ENCODE measurements at places on chromosomes 1 and 21. TPM values are rescaled to one million over a fixed set of nuclear protein-coding genes. Genes with fewer than 3 reads are reported as not detected.

GRCh38 chr1:209218113-209218512, 365.4 kb upstream of the CAMK1G start:
- DNase-seq: no peak

SLC35F3 gene
- total RNA-seq: 7.3 TPM

ST6GALNAC5 gene
- 6.7 TPM for total RNA-seq

DNA sequence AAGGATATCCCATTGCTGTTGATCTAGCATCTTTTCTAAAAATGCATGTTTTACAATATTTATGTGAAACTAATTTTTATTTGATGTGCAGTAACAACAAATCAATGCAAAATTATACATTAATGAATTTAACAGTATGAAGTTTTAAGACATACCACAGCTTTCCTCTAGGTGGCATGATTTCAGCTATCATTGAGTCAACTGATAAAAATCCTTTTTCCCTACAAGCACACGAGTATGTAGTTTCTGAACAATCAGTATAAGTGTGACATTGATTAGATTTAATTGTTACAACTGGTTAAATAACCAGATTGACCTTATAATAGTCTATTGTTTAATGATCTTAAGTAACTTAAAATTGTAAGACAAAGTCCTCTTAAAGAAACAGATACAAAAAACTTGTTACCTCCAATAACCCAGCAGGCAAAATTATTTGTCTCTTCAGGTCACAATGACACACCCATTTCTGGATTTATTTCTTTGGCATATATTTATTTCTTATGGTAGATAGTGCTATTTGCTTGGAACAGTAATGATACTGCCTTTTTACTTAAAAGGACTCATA, 5.8 kb upstream of the TGFB2 start:
- no peak for DNase-seq

CR1L gene
- total RNA-seq: not detected

GRCh38 chr1:9294405-9294773, 1.7 kb downstream of the SPSB1 start:
- peak; percentile 93 for DNase-seq

GRCh38 chr1:33344896-33345560, 24.1 kb upstream of the A3GALT2 start:
- DNase-seq: no peak

S100A14 gene
- total RNA-seq: not detected

DNA sequence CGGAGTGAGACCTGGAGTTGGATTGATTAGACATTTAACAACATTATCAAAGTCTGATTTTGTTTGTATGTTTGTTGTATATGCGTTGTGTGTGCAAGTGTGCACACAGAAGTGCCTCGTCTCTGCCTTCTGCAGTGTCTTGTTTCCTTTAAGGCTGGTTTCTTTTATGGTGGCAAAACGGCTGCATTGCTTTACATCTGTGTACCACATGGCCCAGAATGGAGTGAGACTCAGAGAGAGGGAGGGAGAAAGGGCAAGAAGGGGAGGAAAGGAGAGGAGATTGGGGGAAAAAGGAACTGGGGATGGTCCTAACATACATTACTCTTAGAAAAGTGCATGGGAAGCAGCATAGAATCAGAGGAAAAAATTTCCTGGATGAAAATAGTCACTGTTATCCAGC, 99.7 kb upstream of the WLS start:
- DNase-seq: no peak

DNA sequence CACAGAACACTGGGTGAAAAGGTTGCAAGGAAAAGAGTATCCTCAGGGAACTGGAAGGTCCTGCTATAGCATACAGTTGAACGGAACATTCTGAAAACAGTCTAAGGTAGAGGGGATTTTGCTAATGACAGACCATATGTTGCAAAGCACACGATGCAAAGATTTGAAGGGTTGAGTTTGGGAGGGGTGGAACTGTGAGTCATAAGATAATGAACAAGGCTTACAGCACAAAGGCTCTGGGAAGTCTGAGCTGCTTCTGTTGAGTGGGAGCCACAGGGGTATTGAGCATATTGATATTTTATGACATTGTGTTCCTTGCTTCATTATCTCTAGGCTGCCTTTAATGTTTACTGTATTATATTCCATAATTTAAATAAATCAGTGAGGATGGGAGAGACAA, 104.9 kb downstream of the PLPPR4 start:
- no peak for DNase-seq

- DNase-seq: no peak
Observed at GRCh38 chr1:230745071-230745470, 2.1 kb upstream of the CAPN9 start.

GRCh38 chr1:168291222-168291837, 10.7 kb downstream of the TBX19 start:
- DNase-seq: no peak

LENEP gene
- 0.64 TPM for total RNA-seq

BCL10 gene
- 18.4 TPM for total RNA-seq

DNA sequence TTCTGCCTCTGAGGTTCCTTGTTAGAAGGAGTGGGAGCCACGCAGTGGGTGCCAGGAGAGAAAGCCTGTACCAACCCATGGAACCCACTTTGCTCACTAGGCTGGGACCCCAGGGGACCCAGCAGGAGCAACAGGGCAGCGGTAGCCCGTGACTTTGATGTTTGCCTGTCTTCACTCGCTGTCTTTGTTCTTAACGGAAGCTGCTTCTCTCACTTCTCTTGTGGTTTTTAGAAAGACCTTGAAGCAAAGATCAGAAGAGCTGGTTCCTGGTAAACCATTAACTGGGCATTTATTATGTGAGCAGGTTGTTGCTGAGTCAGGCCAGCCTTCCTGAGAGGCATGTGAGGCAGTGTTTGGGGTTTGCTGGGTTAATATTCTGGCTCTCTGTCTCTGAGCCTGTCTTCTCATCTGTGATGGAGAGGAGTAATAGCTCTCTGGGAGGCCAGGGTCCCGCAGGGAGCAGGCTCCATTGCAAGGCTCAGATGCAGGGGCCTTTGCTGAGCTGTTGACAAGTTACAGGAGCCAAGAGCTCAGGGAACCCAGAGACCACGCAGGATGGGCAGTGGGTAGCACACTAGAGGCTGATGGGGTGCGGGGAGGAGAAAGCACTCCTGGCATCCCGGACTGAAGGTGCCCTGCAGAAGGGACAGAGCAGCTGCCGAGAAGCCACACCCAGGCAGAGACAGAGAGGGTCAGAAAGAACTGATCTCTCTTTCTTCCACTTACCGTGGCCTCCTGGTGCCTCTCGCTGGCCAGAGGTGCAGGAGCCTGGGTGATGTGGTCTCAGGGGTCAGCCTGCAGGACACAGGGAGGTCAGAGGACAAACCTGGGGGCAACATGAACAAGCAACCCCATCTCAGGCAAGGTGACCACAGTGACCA, 367.5 kb upstream of the C1orf174 start:
- no peak for DNase-seq

- no peak for DNase-seq
Observed at GRCh38 chr1:95325349-95325748, 91.3 kb downstream of the RWDD3 start.

DNA sequence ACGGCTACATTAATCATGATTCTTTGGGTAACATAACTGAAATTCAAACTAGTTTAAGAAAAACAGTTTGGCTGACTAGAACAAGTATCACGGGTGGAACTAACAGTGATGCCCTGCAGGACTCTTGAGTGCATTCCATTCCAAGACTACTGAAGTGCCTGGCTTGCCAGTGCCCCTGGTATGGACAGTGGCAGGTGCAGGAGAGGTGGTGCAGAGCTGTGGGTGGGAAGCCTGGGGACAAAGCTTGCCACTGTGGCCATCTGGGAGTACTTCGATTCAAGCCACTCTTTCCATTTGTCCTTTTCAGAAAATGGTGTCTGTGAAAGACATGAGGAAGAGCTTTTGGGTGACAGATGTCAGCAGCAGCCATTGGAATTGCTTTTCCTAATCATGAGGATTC, 166.5 kb downstream of the RRAGC start:
- DNase-seq: no peak

GRCh38 chr1:110286564-110286963, 52.6 kb upstream of the RBM15 start:
- DNase-seq: no peak

DNA sequence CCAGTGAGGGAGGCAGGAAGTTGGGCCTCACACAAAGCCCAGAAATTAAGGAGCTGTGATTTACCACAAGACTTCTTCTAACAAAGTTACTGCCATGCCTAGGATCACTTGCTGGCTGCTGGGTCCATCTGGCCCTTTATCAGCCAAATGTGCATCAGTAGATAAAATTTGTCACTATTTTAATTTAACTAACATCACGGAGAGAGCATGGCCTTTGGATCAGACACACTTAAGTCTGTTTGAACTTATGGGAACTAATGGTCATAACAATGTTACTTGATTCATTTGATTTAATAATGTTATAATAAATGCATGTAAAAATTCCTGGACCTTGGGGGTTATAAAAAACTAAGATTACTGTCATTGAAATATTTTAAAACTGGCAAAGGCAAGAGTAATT, 67.2 kb upstream of the CCDC190 start:
- no peak for DNase-seq

GRCh38 chr1:94983171-94983739, 56.3 kb upstream of the CNN3 start:
- peak; percentile 66 for DNase-seq

DNA sequence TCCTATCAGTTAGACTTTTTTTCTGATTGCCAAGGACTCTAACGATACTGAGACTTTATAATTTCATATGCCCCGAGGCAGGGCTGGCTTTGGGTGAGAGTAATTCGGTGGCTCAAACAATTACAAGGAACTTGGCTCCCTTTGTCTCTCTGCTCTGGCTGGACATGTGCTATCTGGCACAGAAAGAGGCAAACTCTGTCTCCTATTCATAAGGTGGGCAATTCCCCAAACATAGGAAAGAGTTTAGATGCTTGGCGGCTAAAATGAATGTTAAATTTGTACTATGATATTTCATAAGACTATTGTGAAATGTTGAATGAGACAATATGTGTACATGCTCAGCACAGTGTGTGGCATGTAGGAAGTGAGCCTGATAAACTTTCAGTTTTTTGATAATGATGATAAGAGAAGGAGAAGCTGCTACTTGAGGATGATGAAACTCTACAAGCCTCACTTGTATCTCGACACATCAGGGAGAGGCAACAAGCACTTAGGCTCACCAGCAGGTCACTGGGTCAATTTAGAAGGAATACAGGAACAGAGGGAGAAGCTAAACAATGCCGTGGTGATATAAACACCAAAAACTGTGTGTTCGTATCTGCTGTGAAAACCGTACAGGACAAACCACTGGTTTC, 12.6 kb upstream of the NTPCR start:
- no peak for DNase-seq

PGLYRP3 gene
- total RNA-seq: not detected

DNA sequence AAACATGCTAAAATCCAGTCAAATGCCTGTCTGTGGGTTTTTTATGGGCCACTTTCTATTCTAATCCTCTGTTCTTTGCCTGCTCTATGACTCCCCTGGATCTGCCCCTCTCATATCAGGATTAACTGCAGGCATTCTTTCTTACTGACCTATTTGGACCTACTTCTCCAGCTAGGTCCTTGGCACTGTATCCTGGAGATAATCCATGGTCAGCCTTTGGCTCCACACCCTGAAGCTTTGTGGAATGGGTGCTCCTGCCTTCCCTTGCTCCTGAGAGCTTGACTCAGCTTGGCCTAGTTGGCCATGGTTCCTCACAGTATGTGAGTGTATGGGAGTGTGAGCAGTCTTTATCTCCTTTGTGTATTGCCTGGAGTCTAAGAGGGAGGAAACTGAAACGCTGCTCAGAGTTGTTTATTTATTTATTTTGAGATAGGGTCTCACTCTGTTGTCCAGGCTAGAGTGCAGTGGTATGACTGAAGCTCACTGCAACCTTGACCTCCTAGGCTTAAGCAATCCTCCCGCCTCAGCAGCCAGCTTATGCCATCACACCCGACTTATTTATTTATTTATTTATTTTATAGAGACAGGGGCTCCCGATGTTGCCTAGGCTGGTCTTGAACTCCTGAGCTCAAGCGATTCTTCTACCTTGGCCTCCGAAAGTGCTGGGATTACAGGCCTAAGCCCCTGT, 28.7 kb upstream of the CDC14A start:
- no peak for DNase-seq

- no peak for DNase-seq
Observed at GRCh38 chr1:172779491-172779890, 120.6 kb downstream of the FASLG start.

TCHH gene
- total RNA-seq: under 0.01 TPM

SLC2A5 gene
- not detected for total RNA-seq

RNU1-3 gene
- not detected for total RNA-seq

CR1 gene
- total RNA-seq: not detected

RGSL1 gene
- not detected for total RNA-seq

SPRR2E gene
- not detected for total RNA-seq

GRCh38 chr1:183124259-183124658, 61.8 kb upstream of the LAMC2 start:
- DNase-seq: peak; percentile 50

ARID4B gene
- total RNA-seq: 11.6 TPM

DNA sequence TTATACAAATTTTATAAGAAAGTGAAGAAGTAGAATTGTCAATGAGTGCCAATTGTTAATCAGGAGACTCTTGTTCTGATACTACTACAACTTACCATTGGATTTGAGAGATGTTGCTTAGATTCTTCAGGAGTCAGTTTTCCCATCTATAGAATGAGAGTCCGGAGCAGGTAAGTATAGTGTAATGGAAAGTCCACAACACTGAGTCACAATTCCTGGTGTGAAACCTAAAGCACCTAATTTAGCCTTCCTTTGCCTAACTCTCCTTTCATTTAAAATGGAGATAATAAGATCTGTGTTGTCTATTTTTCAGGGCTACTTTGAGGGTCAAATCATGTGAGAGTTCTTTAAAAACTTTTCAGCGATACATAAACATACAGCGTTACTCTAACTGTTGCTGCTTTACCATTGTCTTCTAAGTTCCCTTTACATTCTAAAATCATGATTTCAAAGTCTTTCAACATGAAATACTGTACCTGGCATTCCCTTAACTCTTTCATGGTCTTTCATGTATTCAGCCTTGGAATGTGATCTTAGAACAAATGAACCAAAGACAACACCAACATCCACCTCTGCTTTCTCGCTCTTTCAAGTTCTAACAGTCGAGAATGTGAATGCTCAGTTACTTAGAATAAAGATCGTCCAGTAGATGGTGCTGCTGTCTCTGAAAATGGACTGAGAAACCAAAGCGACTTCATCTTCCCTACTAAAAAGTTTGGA, 90.9 kb downstream of the SLC30A10 start:
- peak; percentile 52 for DNase-seq

GRCh38 chr1:24149866-24150233, 6.9 kb upstream of the IL22RA1 start:
- peak; percentile 81 for DNase-seq

- DNase-seq: no peak
Observed at GRCh38 chr1:60054374-60054773, 19.2 kb downstream of the C1orf87 start.
